ENCODE measurements at places on chromosomes 11 and 22.

DNA sequence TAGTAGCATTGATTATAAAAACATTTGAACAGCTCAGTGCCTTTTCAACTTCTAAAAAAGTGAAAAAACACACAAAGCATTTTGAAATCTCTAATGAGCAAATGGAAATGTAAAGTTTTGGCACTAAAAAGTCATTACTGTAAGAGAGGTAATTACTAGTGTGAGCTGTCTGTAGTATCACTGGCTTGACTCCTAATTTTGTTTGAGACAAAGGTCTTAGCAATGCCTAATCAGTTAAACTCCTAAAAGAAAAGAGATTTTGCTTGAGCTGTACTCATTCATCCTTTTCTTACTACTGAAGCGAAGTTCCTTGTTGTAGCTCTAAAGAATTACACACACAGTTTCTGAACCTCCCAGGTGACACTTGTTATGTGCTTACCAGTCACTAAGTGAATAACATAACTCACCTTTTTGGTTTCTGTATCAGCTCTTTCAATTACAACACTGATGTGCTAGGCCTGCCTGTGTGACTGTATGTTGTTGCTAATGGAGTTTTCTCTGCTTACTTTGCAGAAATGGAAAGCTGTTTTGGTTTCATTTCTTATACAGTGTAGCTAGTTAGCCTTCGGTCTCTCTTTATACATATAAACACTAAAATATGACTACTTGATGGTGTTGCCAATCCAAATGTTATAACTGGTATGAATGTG, 924.4 kb upstream of the TENM4 start:
- DNase-seq = no peak
- no peaks in the 10 kb centered on the region for H3K27me3 ChIP-seq
- no peaks in the 10 kb centered on the region for H3K4me1 ChIP-seq
- H3K4me3 ChIP-seq = no peak overlapping the region
- H3K36me3 ChIP-seq = no peaks in the 10 kb centered on the region

DNA sequence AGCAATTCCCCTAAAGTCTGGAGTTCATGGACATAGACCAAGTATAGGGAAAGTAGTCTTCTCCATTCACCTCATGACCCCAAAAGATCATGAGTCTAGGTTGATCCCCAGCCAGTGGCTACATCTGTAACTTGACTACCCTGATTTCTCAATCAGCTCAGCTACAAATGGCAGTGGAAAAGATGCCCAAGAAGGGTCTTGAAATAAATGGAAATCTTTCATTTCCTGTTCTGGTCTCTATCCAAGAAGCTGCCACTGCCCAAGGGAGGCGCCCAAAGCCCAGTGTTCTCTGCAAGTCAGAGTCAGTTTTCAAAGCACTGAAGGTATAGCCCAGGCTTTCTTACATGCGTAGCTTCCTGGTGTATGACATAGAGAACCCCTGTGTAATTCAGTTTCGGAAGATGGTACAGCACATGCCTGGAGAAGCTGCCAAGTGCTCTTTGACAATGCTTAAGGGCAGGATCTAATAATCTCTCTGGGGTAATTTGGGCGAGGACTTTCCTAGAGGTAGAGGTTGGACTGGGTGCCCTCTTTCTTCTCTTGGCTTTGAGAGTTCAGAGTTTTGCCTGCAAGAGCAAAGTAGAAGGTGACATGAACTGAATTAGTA, 101.1 kb downstream of the ADAMTS15 start:
- DNase-seq = no peak
- no peak overlapping the region for H3K4me3 ChIP-seq
- no peaks in the 10 kb centered on the region for H3K4me1 ChIP-seq
- H3K36me3 ChIP-seq = no peaks in the 10 kb centered on the region

DNA sequence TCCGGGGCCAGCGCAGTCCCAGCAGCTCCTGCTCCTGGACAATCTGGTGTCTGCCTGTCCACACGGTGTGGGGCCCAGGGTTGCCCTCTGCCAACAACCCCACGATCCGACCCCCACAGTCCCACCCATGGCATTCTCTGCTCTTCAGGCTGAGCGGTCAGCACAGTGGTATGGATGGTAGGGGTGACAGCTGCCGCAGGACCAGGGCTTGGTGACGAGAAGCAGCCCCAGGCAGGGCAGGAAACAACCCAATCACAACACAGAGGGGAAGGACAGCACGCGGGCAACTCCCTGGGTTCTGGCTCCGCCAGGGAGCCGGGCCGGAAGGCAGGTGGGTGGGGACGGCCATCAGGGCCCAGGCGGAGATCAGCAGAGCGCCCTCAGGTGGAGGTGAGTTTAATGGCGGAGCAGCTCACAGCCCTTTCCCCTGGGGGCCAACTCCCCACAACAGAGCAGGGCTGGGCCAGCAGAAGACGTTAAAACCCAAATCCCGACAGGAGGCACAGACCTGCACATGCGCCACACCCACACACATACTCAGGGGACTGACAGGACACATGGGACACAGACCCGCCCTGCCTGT, 5.3 kb upstream of the CHADL start:
- no peak for DNase-seq
- H3K4me3 ChIP-seq = no peak overlapping the region
- H3K27me3 ChIP-seq = no peaks in the 10 kb centered on the region
- no peaks in the 10 kb centered on the region for H3K4me1 ChIP-seq

DNA sequence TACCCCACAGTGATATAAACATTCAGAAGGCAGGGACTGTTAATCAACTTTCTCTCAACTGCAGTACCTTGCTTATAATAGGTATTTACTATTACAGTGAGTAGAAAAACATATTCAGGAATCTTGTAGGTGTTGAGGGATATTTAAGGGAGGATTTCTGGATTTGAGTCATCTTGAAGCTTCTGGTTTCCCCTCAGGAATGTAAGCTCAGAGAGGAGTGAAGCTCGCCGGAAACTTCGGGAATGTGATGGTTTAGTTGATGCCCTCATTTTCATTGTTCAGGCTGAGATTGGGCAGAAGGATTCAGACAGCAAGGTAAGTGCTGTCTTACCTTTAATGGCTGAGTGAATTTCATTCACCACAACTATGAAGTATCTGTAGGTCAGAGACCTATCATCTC, 42.9 kb downstream of the CTNND1 start:
- peaks cover 15% of the 10 kb centered on the region for H3K4me1 ChIP-seq
- H3K4me3 ChIP-seq = no peak overlapping the region
- peaks cover 22% of the 10 kb centered on the region for H3K36me3 ChIP-seq
- no peak for DNase-seq

Data from common myeloid progenitor, CD34-positive (primary cell).